ENCODE measurements at places on chromosomes 16 and 17.

DNA sequence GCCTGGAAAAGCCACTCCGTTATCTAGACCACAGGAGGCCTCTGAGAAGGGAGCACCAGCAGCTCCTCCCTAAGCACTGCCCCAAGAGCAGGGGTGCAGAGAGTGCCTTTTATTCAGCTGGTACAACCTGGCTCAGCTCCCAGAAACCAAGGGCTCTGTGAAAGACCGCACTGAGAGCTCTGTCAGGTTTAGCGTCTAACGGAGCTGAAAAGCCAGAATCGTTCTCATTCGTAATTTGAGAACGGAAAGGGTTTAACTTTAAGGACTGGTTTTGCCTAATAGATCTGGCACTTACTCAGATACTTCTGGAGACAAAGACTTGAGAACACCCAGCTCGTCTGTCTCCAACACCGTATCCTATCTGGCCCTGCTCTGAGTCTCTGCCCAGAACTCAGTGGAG lies 13.5 kb downstream of the MPG start:
- peak; percentile 64 for DNase-seq

GRCh38 chr16:17069681-17070080 lies 401.1 kb downstream of the XYLT1 start:
- DNase-seq = no peak

DNA sequence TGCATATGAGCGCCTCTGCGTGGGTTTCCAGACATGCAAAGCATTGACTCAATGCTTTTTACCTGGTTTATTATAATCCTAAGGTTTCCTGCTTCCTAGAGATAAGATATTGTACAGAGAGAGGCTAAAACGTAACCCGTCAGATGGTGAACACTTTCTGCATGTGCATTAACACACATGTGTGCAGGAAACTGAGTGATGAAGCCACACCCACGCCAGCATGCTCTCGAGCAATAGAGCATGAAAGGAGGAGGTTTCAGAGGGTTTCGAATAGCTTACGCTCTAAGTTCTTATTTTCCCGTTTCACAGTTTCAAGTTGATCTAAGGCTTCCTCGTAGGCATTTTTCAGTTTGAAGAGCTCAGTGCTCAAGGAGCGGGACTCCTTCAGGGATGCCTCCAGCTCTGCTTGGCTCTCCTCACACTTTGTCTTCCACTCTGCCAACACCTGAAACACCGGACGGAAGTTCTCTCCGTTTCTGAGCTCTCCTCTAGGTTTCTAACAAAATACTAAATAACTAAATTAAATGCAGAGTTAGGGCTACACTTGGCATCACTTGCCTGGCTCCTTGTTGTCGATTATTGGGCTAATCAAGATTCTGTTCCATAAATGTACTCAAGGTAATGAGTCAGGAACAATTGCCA lies 23.2 kb downstream of the MYH3 start:
- no peak for DNase-seq

GRCh38 chr16:75340741-75341491 lies 89.5 kb upstream of the BCAR1 start:
- no peak for DNase-seq

DNA sequence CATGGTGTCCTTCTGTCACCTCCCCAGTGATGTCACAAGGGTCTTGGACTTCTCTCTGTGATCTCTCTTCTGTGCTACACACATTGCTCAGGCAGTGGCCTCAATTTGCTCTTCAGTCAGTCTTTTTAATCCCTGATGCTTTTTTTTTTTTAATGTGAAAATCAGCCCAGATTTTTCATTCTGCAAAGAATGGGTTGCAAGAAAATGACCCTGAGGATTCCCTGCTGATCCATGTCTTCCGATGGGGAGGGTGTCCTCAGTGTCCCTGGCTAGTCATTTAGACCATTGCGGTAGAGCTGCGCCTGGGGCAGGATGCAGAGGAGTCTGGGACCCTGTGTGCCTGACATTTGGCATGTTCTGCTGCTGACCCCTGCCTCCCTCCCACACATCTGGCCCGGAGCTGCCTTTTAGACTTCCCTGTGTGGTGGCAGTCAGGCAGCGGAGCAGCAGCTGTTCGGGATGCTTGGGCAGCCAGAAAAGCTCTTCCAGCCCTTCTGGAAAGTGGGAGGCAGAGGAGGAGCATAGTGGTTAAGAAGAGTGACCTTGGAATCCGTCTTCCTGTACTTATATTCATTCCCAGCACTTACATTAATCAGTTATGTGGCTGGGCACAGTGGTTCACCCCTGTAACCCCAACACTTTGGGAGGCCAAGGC lies 12.3 kb downstream of the GPT2 start:
- DNase-seq = no peak

GRCh38 chr17:72494566-72494965 lies 373.7 kb downstream of the SOX9 start:
- no peak for DNase-seq

GRCh38 chr17:73430165-73430680 lies 118.4 kb upstream of the CDC42EP4 start:
- DNase-seq = no peak

- DNase-seq = no peak
These were observed 17.0 kb upstream of the LHX1 start for GRCh38 chr17:36920032-36921005.

GRCh38 chr16:9846362-9847099 lies 335.7 kb downstream of the GRIN2A start:
- DNase-seq = no peak

- no peak for DNase-seq
These were observed 6.3 kb upstream of the SLC38A8 start for GRCh38 chr16:84048871-84049270.

DNA sequence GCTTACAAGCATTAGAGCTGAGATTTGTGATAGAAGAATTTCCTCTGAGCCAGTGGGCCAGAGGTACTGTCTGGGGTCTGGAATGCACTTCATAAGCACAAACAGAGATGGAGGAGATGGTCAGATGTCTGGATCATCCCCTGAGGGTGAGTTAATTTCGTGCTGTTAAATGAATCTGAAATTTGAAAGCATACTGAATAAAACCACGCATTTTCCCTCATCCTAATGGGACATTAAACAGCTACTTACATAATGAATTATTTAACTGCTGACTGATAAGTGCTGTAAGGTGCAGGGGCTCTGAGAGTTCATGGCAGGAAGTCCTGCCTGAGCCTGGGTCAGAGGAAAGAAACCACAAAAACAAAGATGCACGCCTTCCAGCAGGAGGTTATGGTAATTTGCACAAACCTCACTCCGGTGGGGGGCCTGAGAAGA lies 136.3 kb upstream of the XYLT1 start:
- DNase-seq = no peak

- no peak for DNase-seq
These were observed 8.4 kb upstream of the CLDN9 start for GRCh38 chr16:3004319-3004718.

- DNase-seq = no peak
These were observed 29.8 kb downstream of the KLHDC4 start for GRCh38 chr16:87736008-87736382.
